NCI-H1092 (cell line): ENCODE measurements at places on chromosomes 5 and 9.

DNA sequence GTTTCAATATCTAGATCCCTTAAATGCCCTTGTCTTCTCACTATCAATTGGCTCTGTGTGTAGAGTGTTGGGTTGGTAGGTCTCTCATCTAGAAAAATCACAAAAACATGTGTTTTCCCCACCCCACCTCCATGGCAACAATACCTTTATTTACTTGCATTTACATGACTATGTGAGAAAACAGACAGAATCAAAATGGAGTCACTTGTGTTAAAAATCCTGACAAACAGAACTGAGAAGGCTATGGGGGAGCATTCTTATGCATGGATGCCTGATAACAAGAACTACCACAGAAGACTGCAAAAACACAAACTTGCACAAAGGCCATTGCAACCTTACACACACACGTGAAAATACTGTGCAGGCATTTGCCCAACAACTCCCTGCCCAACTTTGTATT, 1352.9 kb upstream of the CDH9 start:
- no peak for DNase-seq

DNA sequence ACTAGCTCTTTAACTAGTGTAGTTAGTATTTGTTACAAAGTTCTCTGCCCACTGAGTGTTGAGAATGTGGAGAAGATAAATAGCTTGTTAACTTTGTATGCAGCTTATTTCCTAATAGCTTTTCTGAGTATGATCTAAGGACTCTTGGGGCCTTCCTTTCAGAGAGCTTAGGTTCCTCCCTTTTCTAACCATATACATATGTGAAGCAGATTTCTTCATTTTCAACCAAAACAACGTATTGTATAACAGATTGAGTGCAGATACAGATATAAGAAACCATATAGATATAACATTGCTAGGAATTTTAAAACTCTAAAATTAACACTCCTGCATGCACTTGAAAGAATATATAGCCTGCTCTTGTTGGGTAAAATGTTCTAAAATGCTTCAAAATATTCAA, 70.4 kb downstream of the SCAMP1 start:
- no peak for DNase-seq

DNA sequence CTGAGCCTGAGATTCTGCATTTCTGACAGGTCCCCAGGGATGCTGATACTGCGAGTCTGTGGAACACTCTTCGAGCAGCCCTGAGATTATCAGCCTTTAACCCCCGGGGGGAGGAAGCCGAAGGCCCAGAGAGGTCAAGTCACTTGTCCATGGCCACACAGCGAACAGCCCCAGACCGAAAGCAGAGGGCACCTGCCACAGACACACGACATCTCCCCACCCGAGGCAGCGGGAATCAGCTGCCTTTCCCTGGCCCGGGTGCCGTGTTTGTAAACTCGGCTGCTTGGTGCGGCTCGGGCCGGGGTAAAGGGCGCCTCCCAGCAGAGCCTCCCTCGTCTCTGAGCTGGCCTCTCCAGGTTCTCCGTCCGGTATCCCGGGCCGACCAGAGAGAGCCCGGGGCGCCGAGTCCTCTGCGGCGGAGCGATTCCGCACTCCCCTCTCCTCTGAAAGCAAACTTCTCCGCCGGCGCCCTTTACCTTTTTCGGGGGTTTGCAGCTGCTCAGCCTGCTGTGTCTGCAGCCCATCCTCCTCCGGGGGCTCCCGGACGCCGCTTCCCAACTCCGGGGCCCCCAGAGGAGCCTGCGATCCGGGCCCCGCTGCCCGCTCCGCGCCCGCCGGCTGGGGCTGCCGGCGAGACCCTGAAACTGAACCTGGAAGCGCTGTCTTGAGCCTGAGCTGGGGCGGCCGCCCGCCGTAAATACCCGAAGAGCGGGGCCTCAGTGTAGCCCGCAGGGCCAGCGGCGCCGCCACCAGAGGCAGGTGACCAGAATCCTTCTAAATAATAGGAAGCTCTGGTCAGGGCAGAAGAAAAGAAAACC, at the start of gene CCDC69:
CCDC69 (minus strand) TSS at position 646 of the 818 bp plus-strand sequence; CDS start at position 524, 122 bp downstream.
- DNase-seq: no peak

- no peak for DNase-seq
These were observed 319.7 kb downstream of the GLIS3 start for GRCh38 chr9:3980212-3980611.

DNA sequence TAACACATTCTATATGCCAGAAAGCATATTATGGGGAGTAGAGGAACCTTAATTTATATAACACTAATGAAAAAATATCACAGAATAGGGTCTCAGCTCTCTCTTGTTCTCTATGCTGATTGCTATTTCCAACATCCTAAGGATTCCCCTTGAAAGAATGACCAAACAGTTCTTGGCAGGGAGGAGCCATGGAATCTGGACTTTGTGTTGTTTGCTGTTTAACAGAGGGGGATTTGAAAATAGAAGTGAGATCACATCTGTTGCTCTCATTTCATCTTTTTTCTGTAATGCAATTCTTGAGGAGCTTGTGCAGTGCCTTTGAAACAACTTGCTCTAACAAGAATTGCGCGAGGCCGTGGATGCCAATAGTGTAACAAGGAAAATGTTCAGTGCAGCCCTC, 755.3 kb downstream of the TLE1 start:
- DNase-seq: no peak

GRCh38 chr9:134328841-134329575, 2.8 kb downstream of the RXRA start:
- DNase-seq: no peak

DNA sequence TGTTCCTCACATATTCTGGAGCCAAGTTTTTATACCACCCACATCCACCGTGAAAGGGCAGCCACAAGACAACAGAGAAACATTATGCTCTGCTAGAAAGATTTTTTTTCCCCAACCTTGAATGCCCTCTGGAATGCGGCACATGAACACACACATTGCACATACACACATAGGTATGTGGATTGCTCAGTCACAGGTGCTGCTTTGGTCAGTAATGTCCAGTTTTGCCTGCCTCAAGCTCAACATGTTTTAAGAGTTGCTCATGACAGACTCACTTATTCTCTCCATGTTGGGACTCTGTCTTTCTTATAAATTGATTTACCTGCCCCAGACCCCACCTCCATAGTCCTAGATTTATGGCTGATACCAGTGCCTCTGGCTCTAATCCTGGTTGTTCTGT, 138.0 kb upstream of the ASTN2 start:
- no peak for DNase-seq

GRCh38 chr5:143412661-143413342, 9.3 kb upstream of the NR3C1 start:
- no peak for DNase-seq

DNA sequence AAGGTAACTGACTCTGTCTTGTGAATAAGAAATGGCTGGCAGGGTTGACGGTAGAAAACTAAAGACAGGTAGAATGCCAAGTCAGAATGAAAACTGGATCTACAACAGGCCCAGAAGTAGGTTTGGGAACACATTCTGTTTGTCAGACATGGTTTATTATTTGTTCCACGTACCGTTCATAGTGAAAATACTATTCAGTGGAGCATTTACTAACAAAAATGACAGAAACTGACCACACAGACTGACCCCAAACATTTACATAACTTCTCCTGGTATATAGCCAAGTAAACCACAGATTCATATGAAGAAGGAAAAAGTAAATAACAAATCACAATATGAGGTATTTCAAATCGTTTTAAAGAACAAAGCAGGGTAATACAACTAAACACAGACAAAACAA, 73.7 kb downstream of the SLC38A9 start:
- DNase-seq: no peak

DNA sequence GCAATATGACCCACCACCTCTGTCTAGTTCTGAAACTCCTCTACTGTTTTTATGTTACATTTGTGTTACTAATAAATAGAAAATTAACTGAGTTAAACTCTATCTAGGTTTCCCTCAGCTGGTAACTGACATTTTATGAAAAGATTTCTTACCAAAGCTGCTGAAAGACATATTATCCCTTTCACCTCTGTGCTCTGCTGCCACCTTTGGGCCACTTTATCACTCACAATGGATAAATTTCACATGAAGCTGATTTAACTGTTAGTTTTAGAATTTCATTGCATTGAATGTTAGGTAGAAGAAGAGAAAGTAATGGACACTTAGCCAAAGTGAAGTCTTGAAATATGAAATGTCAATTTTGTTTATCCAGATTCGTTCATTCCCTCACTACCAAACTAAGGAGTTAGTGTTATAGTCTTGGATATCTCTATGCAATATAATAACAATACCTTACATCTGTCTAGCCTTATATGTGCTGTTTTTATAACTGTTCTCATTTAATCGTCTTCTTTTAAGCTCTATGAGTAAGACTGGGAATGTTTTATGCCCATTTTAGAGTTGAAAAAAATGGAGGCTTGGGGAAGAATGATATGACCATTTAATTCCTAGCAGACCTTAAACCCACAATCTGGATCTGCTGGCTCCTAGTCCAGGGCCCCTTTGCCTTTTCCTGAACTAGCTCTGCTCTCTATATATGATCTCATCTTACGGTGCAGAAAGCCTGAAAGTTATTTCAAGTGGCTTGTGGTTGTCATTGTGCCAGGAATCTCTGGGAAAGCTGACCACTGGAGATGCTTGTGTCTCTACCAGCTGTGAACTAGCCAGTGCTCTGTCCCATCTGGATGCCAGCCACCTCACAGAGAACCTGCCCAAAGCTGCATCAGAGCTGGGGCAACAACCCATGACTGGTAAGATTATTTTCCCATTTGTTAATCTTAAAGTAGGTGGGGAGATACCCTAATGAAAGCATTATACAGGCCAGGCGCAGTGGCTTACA, 97.1 kb downstream of the GOLPH3 start:
- no peak for DNase-seq

DNA sequence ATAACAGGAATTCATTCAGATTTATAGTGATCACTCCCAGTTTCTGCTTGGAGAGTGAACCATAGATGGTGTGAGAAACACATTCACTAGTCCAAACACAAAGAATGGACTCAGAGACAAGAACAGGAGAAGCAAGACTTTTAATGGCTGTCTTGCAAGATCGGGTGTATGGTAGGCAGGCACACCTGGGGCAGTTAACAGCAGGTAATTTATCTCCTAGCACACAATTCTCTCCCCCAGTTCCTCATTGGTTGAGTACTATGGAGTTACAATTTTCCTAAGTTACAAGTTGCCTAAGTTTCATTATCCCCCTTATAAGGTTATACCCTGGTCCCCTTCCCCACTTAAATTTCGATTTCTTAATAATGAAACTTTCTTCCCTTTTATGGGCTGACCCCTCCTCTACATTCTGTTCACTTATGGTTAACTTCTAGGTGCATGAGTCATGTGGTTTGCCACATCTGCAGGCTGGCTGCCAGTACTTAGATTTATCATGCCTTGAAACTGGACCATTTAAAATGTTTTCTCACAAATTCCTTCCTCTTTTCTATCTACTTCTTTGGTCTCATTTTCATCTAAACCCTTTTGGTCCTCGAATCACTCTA, 623.3 kb downstream of the HINT1 start:
- DNase-seq: no peak

DNA sequence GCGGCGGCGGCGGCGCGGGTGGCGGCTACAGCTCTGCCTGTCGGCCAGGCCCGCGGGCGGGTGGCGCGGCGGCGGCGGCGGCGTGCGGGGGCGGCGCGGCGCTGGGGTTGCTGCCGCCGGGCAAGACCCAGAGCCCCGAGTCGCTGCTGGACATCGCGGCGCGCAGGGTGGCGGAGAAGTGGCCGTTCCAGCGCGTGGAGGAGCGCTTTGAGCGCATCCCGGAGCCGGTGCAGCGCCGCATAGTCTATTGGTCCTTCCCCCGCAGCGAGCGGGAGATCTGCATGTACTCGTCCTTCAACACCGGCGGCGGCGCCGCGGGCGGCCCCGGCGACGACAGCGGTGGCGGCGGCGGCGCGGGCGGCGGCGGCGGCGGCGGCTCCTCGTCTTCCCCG, 296 bp downstream of the ZSWIM6 start:
- no peak for DNase-seq

DNA sequence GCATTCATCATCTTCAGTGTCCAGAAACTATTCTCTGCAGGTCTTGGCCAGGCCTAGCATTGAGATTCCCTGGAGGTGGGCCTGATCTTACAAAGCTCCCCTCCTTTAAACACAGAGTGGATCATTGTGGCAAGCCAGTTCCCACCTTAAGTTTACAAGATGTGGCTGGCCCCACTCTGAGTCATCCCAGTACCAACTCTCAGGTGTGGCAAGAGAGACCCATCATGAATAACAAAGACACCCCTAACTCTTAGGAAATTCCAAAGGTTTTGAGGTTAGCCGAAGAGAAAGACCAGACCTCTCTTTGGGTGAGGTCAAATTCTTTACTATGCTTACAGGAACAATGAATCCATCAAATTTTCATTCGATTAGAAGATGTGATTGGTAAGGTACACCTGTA, 78.2 kb downstream of the RFK start:
- DNase-seq: no peak

DNA sequence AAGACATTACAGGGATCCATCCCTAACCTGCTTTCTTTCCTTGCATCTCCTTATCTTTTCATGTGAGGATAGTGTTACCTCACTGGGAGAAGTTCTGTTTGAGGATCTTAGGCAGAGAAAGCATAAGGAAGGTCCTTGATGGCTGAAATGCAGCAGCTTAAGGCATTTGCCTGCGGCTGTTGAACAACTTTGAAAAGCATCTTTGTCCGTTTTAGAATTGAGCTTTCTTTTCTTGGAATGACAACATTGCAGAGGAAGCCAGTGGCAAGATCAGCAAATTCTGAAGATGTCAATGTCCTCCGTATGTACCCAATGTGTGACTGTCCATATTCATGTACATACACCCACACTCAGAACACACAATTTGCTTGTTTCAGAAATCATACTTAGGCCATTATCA, 436.2 kb downstream of the GABRG2 start:
- no peak for DNase-seq

GRCh38 chr9:34254966-34255825, 73.9 kb downstream of the KIF24 start:
- no peak for DNase-seq

- DNase-seq: no peak
These were observed 126.6 kb downstream of the SLC24A2 start for GRCh38 chr9:19662213-19662612.

DNA sequence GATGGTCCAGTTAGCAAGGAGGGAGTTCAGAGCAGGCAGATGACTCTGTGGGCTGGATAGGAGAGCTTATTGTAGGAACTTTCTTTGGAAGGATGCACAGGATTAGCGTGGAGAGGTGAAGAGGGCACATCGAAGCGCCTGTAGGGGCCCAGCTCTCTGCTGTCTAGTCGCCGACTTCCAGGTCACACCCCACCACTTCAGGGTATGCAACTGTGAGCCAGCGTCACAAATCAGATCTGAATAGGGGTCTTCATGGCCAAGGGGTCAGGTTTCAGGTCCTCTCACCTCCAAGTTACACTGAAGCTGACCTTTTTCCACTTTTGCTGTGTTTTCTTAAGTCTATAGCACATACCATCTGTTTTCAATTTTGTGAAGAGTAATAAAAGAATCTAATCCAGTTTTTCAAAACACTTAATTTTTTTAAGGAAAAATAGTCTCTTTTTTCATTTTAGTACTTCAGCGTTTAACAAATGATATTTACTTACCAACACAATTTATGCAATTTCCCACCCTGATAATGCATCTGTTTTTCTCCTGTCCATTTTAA, 364.2 kb upstream of the CLINT1 start:
- DNase-seq: no peak

DNA sequence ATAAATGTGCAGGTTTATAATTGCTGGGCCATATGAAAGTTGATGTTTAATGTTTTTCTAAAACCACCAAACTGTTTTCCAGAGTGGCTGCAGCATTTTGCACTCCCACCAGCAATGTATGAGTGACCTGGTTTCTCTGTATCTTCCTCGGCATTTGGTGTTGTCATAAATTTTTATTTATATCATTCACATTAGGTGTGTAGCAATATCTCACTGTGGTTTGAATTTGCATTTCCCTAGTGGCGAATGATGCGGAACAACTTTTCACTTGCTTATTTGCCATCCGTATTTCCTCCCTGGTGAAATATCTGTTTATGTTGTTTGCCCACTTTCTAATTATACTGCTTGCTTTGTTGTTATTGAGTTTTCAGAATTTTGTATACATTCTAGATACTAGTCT, 295.7 kb upstream of the TUT7 start:
- no peak for DNase-seq
